Activated CD4-positive, alpha-beta T cell treated with anti-CD3 and anti-CD28 coated beads, Interleukin-2, amount 10 ng/mL, durations not matched to agents 7 days and 5 days (primary cell): ENCODE measurements at places on chromosomes 4 and X.

GRCh38 chr4:122379239-122379638 lies 428 bp downstream of the ADAD1 start:
- DNase-seq, result no peak

DNA sequence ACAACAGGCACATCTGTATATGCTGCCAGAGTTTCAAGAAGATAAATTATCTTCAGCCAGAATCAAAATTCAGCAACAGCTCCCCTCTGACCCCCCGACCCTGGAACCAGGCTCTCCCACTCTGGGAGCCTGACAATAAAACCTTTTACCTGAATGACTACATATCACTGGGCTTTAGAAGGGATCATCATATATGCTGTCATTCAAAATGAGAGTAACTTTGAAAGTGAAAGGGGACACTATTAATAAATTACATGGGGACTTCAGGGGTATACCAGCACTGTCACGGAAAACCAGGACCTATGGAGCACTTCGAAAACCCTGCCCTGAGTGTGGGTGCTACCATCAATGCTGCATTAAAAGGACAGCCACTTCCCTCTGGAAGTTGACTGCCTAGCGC lies 26.2 kb downstream of the TSPAN5 start:
- DNase-seq, result no peak

- no peak for DNase-seq
Measured at GRCh38 chr4:109755656-109756055, 25.8 kb upstream of the PLA2G12A start.

GRCh38 chrX:130771230-130771629 lies 131.8 kb downstream of the ENOX2 start:
- no peak for DNase-seq
